ENCODE measurements at places on chromosomes 3 and 15.

- no peak for DNase-seq
Measured at GRCh38 chr3:48023377-48023776, 7.2 kb upstream of the MAP4 start.

GRCh38 chr3:141457624-141458236 is 29.1 kb upstream of the RASA2 start:
- no peak for DNase-seq

DNA sequence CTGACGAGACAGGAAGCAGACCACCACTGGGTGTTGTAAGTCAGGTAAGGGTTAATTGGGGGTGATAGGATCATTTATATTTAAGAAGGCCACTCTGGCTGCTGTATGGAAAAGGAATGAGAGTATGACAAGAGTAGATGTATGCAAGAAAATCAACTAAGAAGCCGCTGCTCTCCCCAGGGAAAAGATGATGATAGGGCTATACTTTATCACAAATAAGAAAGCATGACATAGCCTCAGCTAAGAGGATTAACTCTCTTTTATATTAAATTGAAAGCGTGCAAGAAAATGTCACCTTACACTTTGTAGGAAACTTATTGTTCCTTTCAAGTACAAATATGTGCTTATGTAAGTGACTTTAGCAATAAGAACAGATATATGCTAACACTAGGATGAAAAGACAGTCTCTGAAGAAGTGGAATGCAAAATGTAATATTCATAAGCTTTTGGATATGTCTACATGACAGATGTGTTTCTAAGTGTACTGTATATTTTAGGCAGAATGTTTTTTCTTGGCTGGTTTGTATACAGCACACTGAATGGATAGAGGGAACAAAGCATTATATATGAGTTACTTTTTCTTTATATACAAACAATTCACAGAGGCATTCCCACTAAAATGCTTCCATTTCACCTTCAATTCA is 8.7 kb upstream of the NDUFB4 start:
- no peak for DNase-seq

DNA sequence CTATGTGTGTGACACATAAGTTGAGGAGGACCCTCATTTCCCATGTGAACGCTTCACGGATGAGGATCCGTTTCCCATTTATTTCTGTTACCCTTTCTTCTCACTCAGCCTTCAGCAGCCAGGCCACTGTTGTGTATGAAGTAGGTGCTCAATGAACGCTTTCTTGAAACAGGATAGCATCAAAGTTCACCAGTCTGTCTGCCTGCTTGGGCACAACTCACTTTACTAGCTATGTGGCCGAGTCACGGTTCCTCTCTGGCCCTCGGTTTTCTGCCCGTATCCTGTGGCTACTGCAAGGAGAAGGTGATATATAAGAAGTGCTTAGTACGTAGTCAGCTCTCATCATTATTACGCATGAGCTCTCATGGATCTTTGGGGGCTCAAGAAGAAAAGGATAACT is 22.4 kb downstream of the ACSBG1 start:
- DNase-seq, result no peak

GRCh38 chr15:44435893-44436667 is 8.7 kb downstream of the CTDSPL2 start:
- DNase-seq, result no peak

DNA sequence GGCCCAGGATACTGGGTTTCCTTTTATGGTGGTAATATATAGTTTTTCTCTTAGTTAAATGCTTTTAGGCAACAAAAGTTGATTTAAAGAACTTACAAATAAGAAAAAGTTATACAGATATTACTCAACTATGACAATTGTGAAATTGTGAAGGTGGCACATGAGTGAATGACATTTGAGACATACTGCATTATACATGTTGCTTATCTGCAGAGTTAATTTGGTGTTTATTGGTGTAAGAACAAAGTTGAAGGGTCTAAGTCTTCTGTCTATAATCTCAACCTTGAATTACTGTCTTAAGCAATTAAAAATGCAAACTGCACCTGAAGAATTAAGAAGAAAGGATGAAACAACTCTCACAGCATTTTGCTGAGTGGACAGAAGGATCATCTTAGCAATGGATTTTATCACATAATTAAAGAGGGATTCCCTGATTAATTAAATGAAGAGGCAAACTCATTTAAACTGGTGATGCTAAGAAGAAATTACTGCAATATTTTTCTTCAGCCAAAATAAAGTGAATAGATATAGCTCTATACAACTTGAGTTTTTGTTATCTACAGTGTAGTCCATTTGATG is 298.9 kb upstream of the TGFBR2 start:
- DNase-seq, result no peak

GRCh38 chr15:68717951-68718350 is 102.7 kb downstream of the ANP32A start:
- DNase-seq, result no peak

DNA sequence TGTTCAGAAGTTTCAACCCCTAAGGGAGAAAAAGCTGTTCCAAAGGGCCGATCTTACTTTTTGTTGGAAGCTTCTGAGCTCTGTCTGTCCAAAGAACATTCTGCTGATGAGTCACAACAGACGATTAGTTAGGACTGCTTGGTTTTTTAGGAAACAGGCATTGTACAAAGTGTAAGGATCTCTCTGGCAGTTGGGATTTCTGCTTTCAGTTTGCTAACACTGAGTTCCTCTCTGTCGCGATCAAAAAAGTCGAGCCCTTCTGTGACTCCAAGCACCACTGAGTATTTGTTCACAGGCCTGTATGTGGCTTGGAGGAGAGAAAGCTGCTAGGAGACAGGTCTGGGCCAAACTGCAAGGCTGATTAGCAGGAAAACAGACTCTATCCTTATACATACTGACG is 91.8 kb upstream of the PFN2 start:
- DNase-seq, result no peak

DNA sequence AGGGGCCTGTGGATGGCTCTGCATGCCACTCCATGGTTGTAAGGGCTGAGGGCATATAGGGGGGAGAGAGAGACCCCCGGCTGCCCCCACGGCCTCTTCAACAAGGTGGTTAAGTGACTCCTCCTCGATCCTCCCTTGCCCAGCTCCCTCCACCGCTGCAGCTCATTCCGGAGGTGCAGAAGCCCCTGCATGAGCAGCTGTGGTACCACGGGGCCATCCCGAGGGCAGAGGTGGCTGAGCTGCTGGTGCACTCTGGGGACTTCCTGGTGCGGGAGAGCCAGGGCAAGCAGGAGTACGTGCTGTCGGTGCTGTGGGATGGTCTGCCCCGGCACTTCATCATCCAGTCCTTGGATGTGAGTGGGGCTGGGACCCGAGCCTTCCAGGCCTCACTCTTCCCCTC is 6.5 kb downstream of the FES start:
- no peak for DNase-seq

GRCh38 chr3:184717399-184717983 is 5.6 kb upstream of the MAGEF1 start:
- DNase-seq, result no peak

All from NCI-H187 treated with DMSO at 0.1 percent for 48 hours (cell line).